T-helper 1 cell (primary cell): ENCODE measurements at places on chromosomes 6 and 20.

- no peak for DNase-seq
Measured at GRCh38 chr20:46214824-46215488, 93.3 kb downstream of the CDH22 start.

DNA sequence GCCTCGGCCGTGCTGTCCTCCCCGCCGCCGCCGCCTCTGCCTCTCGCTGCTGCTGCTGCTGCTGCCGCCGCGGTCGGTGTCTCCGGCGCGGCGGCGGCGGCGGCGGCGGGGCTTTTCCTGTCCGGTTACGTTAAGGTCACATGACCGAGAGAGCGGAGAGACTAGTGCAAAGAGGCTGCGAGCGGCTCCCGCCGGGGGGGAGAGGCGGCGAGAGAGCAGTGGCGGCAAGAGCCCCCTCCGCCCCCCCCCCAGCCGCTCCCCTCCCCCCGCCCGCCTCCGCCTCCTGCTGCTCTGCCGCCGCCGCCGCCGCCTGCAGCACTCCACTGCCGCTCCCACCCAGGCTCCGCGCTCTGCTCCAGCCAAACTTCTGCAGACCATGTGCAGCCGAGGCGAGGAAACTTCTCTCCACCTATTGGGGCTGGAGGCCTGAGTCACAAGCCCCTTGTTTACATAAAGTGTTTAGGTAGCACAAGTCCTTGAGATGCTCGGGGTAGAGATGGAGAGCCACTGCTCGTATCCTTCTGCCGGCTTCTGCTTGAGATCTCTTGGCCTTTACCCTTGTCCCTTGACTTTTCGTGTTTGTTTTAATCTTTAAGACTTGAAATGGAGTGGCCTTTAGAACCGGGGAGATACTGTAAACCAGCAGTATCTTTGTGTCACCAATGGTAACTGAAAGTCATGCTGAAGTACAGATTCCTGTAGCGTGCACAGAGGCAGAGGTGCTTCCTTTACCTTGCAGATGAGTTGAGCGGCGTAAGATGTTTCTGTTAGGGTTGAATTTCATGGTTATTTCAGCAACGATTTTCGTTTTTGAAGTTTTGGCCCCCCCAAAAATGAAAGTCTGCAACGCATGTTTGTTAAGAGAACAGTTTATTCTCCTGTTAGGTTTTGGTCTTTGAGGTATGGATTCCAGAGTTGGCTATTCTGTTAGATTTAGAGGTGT, at the start of gene ZBTB2:
ZBTB2 (minus strand) TSS at position 89 of the 943 bp plus-strand sequence. CDS start 17,922 bp downstream, outside the sequence.
- peak; percentile 62 for DNase-seq

DNA sequence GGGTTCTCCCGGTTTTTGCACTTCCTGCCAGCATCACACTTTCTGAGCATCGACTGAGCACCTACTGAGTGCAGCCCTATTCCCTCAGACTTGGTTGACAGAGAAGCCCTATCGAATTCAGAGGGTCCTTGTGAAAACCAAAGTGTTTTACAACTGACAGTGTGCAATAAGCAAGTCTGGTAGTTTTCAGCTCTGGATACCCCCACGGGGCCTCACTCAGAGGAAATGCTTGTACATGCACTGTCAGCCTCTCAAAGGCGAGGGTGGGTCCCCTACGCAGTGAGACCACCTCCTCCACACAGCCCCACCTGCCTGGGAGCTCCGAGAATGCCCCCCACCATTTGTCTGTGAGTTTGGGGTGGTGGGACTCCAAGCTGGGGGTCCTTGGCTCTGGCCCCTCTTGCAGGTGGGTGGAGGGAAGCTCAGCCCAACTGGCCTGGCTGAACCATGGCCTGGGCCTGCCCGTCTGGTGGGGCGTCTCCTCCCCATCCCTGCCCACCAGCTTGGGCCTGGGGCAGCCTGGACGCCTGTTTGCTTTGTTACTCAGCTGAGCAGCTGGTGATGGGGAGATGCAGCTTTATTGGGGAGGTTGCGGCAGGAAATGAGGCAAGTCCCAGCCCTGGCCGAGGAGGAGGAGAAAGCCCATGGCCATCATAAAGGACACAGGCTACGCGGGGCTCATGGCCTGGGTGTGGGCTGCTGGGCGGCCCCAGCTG, 1.7 kb downstream of the SPDEF start:
- DNase-seq: no peak

GRCh38 chr6:1577896-1578745, 31.6 kb upstream of the FOXC1 start:
- no peak for DNase-seq

DNA sequence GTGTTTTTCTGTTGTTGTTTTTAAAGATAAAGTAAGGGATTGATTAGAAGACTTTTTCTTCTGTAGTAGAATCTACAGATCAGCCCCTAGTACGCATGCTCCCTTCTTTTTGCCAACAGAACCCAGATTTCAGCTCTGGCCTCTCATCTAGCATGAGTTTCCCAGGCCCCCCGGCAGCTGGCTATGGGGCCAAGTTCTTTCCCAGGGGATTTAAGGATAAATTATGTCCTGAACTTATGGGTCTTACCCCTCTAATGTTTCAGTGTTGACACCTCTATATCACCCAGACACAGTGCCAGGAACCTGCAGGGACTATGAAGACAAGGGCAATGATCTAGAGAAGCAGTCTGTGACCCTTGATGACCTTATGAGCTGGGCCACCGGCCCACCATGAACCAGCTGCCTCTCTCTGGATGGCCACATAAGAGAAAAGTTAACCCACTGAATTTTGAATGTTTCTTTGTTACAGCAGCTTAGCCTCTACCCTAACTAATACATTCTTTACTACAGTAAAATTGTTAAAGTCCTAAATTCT, 150.5 kb downstream of the UNC5CL start:
- no peak for DNase-seq
